Cardiac fibroblast (primary cell): ENCODE measurements at places on chromosomes 4 and X.

- DNase-seq, result no peak
Measured at GRCh38 chrX:72069350-72070160, 62.2 kb downstream of the RTL5 start.

DNA sequence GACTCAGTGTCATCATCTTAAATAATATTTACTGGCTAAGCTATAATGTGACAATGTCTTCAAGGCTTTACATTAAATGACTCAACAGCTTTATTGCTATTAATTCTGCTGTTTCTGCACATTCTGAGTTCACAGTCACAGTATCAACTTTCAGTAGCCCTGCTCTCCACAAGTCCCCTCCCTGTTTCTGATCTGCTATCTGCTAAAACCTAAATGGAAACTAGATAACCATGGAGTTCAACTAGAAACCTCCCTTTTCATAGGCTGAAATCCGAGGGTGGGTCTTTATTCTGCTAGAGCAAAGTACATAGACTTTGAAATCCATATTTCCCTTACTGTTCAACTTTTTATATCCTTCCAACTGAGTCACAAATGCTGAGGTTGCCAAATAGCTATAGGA, 5.4 kb upstream of the ACE2 start:
- no peak for DNase-seq

GRCh38 chr4:77073981-77074380, 1.8 kb downstream of the CCNI start:
- DNase-seq, result peak; percentile 24

DNA sequence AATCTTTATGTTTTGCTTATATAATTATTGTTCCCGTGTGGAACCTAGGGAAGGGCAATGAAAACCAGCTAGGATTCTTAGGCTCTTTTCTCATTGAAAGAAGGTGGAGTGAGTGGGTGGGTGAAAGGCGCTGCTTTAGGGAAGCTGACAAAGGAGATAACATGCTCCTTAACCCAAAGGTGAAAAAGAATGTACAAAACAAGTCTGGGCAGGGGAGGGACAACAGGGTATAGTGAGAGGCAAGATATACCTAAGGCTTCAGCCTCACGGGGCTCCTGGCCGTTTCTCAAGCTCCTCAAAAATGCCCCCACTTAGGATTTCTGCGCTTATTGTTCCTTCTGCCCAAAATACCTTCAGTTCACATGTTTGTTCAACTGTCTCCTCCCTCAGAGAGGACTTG, 1.8 kb downstream of the SH2D1A start:
- DNase-seq, result no peak

GRCh38 chr4:152033621-152034020, 272.8 kb upstream of the GATB start:
- no peak for DNase-seq

- no peak for DNase-seq
Measured at GRCh38 chr4:2546286-2546823, 9.9 kb downstream of the FAM193A start.

DNA sequence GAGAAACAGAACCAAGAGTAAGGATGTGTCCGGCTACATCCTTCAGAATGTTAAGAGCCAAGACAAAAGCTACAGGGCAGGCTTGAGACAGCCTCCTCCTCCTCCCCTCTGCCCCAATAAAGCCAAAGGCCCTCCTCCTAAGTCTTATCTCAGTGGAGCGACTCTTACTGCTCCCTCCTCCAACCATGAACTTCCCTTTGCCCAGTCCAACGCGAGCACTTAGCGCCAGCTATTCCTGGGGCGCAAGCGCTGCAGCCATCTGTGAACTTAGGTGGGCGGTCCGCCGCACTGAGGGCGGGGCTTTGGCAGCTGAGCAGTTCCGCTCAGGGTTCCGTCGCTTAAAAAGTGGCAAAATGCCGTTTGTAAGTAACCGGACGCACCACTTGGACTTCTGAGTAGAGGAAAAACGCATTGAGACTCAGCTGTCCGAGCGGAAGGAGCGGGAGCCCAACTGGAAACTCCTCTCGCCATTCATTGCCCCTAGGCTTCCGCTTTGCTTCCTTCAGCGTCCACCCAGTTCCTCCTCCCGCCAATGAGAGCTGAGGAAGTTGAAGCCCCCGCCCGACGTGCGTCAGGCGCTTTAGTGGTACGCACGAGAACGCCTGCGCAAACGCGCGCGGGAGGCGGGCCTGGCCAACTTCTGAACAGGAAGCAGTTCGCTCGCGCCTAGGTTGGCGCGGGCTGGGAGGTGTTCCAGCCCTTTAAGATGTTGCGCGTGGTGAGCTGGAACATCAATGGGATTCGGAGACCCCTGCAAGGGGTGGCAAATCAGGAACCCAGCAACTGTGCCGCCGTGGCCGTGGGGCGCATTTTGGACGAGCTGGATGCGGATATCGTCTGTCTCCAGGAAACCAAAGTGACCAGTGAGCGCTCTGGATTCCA, at the start of gene APEX2:
APEX2 (plus strand) TSS at position 647 of the 882 bp plus-strand sequence; CDS start at position 707, 60 bp downstream.
- peak; percentile 95 for DNase-seq

DNA sequence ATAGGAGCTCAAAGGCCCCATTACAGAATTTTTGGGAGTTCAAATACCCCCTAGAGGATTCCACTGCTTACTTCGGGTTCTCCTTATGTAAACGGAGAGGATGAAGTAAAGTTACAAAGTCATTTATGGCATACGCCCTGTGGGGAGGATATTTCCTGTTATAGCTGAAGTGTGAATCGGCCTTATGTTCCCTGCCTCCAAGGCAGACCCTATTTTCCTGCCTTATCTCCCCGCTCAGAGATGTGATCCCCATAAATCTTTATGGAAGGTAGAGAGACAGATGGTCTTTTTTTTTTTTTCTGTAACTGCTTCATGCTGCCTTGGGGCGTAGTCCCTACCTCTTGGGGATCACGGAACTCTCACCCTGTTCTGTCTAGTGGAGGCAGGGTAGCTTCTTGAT, 56.0 kb upstream of the DHX15 start:
- no peak for DNase-seq

GRCh38 chrX:100381619-100382018, 28.5 kb downstream of the PCDH19 start:
- DNase-seq, result peak; percentile 33

DNA sequence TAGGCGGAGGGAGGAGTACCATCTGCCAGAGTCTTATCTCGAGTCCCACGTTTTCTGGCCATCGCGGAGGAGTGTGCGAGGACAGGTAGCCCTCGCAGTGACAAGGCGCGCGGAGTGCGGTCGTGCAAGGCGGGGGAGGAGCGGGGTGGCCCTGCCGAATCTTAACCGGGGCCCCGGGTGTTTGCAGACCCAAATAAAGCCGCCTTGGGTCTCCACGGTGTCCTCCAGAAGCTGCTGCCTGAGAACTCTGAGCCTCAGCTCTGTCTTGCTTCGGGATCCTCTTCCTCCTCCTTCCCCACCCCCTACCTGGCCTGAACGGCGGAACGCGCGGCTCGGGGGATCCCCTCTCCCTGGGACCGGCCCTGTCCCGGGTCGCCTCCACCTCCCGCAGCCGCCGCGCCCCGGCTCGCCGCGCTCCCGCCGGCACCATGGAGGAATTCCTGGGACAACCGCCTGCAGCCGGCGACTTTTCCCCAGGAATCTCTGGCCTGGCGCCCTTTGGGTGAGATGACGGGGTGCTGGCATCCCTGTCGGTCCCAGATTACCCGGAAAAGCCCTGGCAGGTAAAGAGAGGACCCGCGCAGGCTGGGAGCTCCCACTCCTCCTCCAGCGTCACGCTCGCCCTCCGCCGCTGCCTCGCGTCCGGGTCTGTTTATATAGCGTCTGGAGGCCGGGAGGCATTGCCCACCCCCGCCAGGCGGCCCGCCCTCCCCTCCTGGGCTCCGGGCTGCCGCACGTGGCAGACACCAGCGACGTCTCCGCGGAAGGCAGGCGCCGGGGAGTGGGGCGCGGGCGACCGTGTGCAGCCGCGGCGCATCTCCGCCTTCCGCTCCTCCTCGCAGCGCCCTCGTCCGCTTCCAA, at the start of gene GALNTL6:
GALNTL6 (plus strand) TSS at position 740 of the 861 bp plus-strand sequence.
- DNase-seq, result no peak

GRCh38 chrX:138759217-138759943, 47.9 kb upstream of the FGF13 start:
- DNase-seq, result no peak

GRCh38 chr4:165299399-165300060, 27.9 kb upstream of the MSMO1 start:
- DNase-seq, result no peak

- peak; percentile 78 for DNase-seq
Measured at GRCh38 chr4:17636696-17637622, 22.5 kb downstream of the MED28 start.

- no peak for DNase-seq
Measured at GRCh38 chr4:131137196-131137595, 2011.9 kb upstream of the PCDH10 start.

DNA sequence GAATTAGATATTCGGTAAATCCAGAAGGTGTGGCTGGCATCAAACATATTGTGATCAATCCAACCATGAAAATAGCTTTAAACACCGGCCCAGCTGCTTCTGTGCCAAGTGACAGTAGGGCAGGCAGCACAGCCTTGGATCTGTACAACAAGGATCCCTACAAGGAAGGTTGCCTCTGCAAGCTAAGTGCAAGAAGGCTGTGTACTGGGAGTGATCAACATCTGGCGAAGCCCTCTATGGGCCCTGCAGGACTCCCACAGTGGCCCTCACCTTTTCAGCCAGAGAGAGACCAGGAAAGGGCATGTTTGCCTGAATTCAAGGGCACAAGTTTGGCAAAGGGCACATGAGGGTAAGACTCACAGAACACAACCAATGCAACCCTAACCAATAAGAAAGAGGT, 9.6 kb downstream of the IRS4 start:
- no peak for DNase-seq

- no peak for DNase-seq
Measured at GRCh38 chr4:122959441-122959840, 37.0 kb upstream of the NUDT6 start.

GRCh38 chr4:101135371-101136010, 211.8 kb downstream of the PPP3CA start:
- DNase-seq, result no peak

DNA sequence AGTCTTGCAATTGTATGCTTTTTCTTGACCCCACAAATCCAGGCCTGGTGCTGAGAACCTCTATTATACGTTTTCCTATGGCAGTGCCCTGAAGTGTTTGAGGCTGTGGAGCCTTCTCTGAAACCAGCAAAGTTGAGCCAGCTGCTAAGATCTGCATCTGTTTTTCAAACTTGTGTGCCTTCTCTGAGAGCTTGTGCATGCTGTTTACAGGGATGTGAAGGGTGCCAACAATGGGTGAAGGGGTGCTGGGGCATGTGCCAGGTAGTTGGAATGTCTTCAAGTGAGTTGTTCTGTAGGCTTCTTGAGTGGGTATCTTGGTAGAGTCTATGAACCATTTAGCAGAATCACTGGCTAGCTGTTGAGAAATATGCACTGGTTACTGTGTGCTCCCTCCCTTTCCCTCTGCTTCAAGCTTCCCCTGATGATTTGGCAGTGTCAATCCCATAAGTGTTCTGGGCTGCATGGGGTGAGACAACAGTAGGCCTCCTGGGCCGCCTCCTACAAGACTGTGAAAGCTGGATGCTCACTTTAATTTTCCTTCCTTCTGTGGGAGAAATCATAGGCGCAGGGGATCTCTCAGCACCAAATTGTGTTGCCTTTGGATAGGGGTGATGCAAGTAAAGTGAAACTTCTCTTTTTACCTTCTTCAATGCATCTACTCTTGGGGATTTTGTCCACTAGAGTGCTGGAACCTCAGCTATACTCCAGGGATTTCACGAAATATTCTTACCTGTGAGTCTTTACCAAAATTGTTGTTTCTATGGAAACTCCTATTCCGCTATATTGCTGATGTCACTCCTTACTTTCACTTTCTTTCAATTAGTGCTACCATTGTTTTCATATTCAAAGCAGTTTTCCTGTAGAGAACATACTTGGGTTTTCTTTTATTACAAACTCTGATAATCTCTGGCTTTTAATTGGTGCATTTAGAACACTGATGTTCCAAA, 30.0 kb downstream of the ITM2A start:
- DNase-seq, result no peak
